Amygdala (tissue), 56 donors: ENCODE measurements at places on chromosomes 13 and 19.
A peak's percentile ranks its signal among the peaks of the same experiment; 100 is the strongest.

DNA sequence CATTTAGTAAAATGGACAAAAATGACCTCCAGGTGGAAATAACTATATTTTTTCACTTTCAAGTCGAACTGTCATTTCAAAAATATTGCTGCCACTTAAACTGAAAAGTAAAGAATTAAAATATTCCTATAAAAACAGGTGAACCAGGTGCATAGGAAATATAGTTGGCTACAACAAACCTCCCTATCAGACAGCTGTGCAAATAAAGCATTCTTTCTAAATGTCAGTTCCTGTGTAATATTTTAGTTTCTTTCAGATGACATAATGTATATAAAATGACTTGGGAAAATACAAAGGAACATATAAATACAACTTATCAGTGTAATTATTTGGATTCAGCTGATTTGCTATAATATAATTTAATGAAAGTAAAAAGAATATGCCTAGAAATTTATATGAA is 403.5 kb upstream of the GPC6 start:
- DNase-seq = no peak

DNA sequence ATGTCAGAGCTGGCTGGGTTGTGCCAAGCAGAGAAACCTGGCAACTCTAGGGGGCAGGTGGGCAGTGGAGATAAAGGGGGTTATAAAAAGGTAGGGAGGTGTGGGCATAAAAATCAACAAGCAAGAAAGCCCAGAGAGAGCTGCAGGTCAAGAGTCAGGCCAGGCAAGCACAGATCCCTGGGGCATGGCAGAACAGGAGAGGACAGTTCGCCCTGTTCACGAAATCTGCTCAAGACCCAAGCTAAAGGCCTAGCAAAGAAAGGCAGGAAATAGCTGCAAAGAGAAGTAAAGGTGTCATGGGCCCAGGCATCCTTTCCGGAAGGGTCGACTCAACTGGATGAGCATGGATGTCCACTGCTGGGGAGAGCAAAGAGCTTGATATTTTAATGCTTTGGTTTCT is 3.4 kb downstream of the MBNL2 start:
- no peak for DNase-seq

DNA sequence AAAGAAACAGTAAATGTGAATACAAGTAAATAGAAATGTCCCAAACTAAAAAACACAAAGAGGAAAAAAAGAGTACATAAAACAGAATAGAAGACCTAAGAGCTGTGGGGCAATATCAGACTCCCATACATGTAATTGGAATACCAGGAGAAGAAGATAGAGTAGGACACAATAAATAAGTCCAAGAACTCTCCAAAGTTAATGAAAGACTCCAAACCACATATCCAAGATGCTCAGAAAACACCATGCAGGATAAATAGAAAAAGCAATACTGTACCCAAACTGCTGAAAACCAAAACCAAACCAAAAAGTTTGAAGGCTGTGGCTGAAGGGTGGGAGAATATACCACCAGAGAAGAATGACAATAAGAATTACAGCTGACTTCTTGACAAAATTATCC is 18.3 kb downstream of the THSD1 start:
- no peak for DNase-seq

DNA sequence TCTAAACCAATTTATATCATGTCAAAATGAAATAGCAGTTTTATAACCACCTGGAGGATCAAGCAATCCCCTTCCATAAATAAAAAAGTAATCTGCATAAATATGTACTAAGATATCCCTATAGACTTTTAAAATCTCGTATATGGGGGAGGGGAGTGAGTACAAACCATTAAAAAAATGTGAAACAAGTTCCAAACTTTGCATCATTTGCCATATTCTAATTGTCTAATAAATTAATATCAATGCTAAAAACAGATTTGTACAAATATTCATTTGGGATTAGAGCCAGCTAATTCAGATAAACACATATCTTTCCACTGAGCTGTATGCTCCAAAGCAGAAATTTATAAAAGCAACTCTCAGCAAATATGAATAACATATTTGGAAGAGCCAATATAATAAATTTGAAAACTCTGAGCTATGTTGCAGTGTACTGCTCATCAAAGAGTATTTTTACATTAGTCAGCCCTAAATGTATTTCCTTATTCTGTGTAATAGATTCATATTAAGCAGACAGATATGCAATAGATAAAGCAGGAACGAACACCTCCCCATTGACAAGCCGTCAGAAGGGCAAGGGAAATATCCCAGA is 970.2 kb downstream of the EFNB2 start:
- DNase-seq = no peak

GRCh38 chr13:87894059-87894458 is 222.9 kb downstream of the SLITRK5 start:
- DNase-seq = no peak

DNA sequence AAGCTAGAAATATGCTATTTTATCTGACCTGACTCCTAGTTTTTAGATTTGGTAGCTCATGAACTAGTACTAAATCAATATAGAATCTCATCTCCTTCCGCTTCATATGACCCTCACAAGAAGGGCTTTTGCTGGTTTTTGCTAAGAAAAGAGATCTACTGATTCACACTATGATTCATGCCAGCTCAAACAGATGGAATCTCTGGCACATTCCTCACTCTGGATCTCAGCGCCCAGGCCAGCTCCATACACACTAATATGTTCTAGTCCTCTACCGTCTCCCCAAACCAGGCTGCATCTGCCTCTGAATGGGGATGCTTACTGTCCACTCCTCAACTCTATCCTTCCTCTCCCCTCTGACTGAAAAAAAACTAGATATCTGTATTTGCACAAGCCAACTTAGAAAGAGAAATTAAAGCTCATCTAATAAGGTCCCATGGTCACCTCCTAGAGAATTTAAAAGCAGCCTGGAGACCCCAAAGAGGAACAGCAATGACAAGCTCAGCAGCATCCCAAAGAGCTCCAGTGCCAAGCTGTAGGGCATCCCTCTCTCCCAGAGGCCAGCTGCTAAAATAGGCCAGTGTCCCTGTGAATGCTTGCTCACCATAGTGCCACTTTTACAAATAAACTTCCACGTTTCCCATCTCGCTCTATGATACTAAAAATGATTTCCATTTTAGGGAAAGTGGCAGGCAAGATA is 74.9 kb downstream of the LHFPL6 start:
- no peak for DNase-seq

DNA sequence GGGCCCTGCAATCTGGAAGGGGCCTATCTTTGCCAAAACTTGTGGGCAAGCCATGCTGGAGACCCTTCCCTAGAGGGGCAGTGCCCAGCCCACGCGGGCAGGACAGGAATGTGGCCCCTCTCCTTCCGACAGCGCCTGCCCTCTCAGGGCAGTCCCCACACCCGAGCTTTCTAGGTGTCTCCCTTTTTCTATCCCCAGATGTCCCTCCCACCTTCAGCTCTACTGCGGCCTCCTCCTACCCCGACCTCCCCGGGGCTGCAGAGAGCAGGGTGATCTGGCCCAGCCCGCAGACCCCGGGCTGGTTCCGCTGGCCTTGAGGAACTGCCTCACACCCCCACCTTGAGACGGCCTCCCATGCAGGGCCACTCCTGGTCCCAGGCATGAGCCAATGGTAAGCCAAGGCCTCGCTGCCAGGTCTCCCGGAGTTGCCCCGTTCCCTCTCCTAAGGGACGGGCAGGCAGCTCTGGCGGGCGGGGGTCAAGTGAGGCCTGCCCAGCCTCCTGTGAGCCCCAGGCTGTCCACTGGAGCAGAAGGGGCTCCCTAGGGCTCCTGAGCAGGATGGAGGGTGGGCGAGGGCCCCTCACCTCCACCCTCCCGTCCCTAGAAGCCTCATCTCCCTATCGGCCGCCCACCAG is 39.7 kb downstream of the KLF2 start:
- DNase-seq = no peak

GRCh38 chr19:48506138-48506733 is 5.4 kb downstream of the LMTK3 start:
- DNase-seq = no peak

DNA sequence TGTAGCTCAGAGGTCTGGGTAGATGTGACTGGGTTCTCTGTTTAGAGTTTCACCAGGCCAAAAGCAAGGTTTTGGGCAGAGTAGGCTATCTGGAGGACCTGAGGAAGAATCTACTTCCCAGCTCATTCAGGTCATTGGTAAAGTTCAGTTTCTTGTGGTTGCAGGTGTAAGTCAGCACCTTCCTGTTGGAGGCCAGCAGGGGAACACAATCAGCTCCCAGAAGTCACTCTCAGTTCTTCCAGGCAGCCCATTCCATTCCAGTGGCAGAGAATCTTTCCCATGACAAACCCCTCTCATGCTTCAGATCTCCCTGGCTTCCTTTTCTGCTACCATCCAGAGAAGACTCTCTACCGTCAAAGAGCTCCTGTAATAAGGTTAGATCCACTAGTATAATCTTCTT is 176.2 kb upstream of the UFM1 start:
- DNase-seq = no peak

DNA sequence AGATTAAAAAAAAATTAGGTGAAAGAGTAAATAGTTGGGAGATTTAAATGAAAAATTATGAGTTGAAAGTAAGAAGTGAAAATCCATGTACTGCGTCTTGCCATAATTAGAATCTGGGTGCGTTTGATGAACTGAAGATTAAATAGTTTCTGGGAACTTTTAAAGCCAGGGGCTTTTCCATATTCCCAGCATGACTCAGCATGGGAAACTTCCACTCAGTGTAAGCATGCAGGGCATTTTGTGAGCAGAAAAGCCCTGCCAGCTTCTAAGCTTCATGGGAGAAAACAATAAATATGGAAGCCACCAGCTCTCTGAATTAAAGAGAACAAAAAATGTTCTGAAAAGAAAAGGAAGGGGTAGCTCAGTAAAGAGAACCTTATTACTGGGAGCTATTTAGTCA is 62.0 kb upstream of the EDNRB start:
- DNase-seq = no peak

DNA sequence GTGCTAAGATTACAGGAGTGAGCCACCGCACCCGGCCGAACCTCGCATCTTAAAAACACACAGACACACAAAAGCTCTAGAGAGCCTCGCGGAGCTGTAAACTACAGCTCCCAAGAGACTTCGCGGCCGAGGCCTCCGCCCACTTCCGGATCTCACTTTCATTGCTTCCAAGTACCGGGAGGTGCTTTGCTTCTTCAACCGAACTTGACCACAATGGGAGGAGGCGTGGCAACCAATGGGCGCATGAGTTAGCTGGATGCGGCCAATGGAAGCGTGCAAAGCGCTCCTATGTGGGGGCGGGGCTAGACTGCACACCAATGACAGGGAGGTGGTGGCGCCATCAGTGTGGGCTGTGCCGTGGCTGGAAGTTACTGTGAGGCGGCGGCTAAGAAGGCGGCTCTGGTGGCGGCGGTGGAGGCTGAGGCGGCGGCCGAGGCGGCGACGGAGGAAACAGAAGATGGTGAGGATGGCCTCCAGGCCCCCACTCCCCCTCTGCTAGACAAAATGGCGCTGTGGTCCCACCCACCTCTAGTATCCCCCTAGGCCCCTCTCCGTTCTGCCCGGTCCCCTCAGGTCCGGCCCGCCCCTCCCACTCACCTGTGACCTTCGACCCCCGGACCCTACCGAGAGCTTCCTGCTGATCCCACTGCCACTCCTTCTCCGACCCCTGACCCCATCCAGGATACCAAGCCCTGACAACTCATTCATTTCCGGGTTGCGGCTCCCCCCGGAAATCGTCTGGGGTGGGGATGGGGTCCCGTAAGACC is at the start of gene DDA1:
DDA1 (plus strand) TSS at position 366 of the 767 bp plus-strand sequence; CDS start at position 458, 92 bp downstream.
- peak; percentile 98 for DNase-seq

GRCh38 chr19:406971-407510 is 1.9 kb downstream of the C2CD4C start:
- no peak for DNase-seq

GRCh38 chr13:34335014-34336007 is 517.4 kb downstream of the RFC3 start:
- no peak for DNase-seq

GRCh38 chr13:23105051-23105450 is 75.7 kb upstream of the SGCG start:
- DNase-seq = no peak

GRCh38 chr13:110716247-110716515 is 2.7 kb downstream of the ING1 start:
- peak; percentile 27 for DNase-seq

DNA sequence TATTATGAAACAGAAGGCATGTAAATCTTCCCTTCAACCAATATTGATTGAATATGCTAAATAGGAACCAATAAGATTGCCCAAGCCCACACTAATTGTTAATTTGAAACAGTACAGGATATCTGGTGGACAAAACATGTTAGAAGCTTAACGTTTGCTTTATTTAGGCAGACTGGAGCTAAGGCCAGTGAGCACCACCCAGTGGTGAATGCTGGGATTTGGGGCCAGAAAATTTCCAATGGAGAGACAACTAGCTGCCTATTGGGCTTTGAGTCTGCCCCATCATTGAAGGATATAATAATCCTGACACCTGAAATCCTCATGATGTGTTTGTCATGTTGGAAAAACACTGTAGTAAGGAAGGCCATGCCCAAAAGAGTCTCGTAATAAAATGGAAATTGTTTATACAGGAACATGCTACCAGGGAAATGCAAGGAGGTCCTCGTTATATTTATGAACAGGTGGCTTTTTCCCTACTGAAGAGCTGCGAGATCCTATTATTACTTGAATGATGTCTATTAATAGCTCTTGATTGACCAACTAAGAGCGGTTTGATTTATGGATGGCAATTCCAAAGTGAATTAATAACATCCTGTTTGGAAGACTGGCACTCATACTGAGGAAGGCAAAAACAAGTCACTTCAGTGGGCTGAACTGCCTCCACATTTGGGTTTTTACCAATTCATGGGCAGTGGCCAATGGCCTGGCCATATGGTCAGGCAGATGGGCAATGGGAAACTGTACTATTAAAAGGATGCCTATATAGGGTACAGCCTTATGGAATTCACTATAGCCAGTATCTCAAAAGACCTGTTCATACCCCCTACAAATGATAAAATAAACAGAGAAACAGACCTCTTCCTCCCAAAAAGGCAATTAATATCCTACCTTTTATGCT is 8.7 kb downstream of the SIGLECL1 start:
- DNase-seq = no peak

DNA sequence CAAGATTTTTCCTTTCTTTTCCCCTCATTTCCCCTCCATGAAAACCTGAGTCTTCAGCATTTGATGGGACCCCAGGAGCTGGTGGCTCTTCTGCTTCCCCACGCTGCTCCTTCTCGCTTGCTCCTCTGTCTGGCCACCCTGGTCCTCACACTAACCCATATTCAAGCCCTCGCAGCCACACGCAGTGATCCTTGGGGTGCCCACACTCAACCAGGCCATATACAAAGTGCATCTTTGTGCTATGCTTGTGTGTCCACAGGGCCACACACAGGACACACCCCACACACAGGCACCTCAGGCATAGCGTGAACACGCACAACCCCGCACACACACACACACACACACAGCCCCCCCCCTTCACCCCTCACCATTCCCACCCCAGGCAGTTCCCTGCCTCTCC is 132.1 kb downstream of the URI1 start:
- DNase-seq = no peak
